ENCODE measurements at places on chromosomes 5 and 9. TPM values are rescaled to one million over a fixed set of nuclear protein-coding genes. Genes with fewer than 3 reads are reported as not detected.

BAAT gene
- total RNA-seq: not detected

ANXA2R gene
- total RNA-seq: 1.6 TPM

- H3K27ac ChIP-seq: no peak overlapping the region
- no peaks in the 10 kb centered on the region for H3K27me3 ChIP-seq
- peaks cover 2% of the 10 kb centered on the region for H3K4me1 ChIP-seq
- H3K36me3 ChIP-seq: no peaks in the 10 kb centered on the region
- no peak overlapping the region for H3K4me3 ChIP-seq
These were observed 247.7 kb downstream of the PJA2 start for GRCh38 chr5:109161914-109162683.

DNA sequence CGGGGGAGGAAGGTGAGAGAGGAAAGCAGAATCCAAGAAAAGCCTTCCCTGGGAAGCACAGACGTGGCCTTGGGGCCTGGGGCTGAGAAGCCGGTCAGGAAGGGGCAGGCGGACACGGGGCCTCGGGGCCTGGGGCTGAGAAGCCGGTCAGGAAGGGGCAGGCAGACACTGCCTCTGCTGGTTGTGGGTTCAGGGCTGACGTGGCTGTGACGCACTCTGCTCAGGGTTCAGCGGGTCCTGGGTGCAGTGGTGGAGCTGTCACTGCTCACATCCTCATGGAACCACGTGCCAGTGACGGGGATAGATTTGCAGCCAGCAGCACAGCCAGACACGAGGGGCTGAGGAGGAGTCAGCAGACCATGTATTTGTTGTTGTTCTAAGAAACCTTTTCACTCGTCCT lies 12.8 kb downstream of the PAEP start:
- no peak for DNase-seq
- no peaks in the 10 kb centered on the region for H3K27me3 ChIP-seq
- H3K27ac ChIP-seq: no peak overlapping the region
- H3K4me1 ChIP-seq: no peaks in the 10 kb centered on the region
- H3K36me3 ChIP-seq: no peaks in the 10 kb centered on the region

DNA sequence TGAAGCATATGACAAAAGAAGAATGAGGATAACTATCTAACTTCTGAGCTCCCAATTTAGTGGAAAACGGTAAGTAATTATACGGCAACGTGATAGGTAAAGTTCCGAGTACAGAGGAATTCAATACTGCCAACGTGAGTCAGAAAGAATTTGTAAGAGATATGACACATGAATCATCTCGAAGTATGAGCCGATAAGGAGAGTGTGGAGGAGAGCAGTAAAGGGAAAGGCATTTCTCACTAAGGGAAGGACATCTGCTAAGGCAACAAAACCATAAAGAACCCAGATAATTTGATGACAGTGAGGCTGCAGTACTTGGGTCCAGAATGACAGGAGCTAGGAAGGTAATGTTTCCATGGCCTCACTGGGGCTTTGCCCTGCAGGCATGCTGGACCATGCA lies 11.0 kb downstream of the MPDZ start:
- DNase-seq: no peak
- no peaks in the 10 kb centered on the region for H3K36me3 ChIP-seq
- H3K27ac ChIP-seq: no peak overlapping the region
- no peak overlapping the region for H3K4me3 ChIP-seq
- H3K4me1 ChIP-seq: peaks cover 2% of the 10 kb centered on the region

Measured in ovary (tissue), 10 donors.